Choroid plexus epithelial cell (primary cell): ENCODE measurements at places on chromosomes 7 and 10.

DNA sequence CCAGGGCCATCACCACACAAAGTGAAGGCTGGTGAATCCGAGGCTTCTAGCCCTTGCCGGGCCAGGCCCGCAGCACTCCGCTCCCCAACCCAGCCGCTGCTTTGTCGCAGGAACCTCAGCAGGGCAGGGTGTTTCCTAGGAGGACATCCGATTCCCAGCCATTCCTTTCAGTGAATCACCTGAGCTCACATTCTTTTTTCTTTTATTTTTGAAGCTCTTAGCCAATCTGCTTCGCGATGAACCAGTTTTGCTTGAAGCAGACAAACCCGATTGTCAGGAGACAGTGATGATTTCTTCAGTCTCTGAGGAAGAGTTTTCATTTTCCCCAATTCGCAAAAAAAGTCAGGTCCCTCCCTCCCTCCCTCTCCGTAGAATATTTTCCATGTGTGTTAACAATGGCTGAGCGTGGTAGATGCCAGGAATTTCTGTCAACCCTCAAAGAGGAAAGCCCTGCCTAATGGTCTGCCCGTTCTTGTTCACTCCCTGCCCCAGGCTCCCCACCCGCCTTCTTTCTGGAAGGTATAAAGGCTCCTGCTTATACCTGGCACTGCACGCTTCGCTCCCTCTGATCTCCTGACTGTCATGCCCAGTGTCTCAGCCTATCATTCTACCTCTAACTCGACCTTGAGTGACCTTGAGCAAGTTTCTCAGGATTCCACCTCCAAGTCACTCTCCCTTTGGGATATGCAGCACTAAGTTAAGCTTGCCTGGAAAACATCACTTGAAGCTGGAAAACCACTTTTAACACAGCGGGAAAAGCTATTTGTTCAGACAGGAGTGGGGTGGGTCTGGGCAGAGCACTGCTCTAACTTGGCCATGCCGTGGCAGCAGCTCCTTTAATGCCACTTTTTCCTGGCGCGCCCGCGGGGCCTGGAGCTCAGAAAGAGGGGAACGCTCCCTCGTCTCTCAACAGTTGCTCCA lies 35.1 kb downstream of the EGFR start:
- no peak for DNase-seq

DNA sequence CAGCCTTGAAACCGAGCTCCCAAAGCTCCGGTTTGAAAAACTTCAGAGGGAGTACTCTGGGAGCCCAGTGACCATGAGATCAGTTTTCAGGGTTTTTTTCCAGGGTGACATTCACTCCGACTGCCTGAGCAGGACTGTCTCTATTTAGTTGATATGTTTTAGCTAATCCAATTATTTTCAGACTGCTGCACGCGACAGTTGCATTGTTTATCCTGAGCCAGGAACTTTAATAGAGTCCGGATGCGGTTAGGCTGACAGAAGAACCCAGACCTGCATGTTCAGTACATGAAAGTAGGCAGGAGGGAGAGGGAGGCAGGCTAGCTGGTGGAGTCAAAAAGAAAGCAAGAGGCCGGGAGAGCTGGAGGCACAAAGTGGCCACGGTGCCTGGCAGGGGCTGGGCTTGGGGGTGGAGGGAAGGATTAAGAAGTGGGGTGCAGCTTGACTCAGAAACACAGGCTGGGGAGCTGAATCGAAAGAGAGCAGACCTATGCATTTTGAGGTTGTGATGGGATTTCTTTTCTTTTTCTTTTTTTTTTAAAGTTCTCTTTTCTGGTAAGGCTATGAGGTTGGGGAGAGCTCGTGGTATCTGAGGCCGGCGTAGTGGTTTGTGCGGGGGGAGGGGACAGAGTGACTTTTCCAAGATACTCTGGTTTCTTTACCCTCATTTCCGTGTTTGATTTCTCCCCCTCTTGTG lies 5.7 kb downstream of the GATA3 start:
- DNase-seq: no peak

- no peak for DNase-seq
Measured at GRCh38 chr10:78572565-78572964, 496.2 kb upstream of the ZMIZ1 start.

- no peak for DNase-seq
Measured at GRCh38 chr10:71538608-71539260, 142.0 kb downstream of the CDH23 start.

GRCh38 chr10:132408367-132408781 lies 11.4 kb downstream of the PWWP2B start:
- no peak for DNase-seq

- DNase-seq: no peak
Measured at GRCh38 chr10:126179637-126180036, 208.6 kb downstream of the ADAM12 start.

GRCh38 chr7:87479951-87480350 lies 4.5 kb upstream of the ABCB4 start:
- no peak for DNase-seq

- DNase-seq: no peak
Measured at GRCh38 chr10:105596749-105597148, 955.7 kb downstream of the SORCS3 start.

GRCh38 chr7:17054206-17054605 lies 172.4 kb upstream of the AGR3 start:
- no peak for DNase-seq

DNA sequence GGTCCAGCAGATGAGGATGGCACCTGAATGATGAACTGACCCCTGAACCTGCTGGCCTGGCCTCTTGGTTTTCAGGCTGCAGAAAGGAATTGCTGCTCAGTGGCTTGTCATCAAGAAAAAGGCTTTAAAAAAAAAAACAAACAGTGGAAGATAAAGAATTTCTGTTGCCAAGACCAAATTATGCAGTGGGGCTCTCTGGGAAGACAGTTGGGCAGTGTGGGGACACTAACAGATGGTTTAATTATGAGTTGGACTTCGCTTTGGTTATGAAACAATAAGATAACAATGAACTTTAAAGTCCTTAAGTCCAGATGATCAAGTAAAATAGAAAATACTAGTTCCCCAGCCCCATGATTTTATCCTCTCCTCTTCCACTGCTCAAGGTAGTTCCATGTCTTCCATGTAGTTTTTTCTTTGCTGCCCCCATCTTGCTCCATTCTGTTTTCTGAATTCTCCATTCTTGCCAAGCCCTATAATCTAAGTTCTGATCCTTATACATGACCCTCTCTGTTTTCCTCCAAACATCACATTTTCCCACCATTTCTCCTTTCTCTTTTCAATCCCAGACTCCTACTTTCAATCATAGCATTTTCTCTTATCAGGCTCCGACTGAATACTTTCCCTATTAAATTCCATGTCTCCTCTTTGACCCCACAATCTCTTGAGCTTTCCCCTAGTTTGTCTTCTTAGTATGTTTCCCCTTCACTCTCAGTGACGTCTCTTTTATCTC lies 52.6 kb downstream of the ANK3 start:
- no peak for DNase-seq

DNA sequence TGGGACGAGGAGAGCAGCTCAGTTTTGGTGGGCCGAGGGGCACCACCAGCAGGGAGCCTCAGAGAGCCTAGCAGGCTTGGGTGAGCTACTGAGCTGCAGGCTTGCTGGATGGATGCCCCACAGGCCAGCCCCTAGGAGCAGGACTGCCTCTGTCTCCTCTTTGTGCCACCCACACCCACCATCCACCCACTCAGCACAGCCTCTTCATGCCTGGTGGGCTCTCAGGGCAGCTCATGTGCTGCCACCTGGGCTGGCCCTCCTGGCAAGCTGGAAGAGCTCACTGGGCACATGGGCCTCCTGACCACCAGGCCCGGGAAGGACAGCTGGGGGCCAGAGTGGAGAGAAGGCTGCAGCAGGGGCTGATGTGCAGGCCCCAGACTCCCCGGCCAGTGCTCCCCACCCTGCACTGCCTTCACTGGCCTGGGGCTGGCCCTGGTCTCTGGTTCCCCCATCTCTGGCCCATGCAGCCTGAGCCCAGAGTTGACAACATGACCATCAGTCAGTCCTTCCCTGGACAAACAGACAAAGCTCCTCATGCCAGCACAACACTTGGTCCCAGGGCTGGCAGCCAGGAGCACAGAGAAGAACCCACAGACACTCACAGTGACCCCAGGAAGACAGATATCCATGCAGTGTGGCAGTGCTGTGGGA lies 8.2 kb downstream of the RASGEF1A start:
- DNase-seq: no peak

DNA sequence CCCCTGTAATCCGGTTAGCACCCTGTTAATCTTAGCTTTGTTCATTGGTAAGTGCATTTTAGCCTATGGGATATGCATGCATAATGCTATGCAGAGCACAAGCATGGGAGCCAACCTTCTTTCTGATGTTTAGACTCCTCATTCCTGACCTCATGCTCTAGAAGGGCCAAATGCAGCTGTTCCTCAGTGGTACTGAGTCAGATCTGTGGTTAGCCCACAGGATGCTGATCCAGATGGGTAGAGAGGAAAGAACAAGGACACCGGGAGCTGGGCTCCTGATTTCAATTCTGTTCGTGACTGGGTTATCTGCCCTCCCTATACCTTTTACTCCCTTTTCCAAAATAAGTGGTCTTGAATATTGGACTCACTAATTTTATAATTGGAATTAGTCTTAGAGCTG lies 31.7 kb upstream of the C10orf90 start:
- peak; percentile 14 for DNase-seq

DNA sequence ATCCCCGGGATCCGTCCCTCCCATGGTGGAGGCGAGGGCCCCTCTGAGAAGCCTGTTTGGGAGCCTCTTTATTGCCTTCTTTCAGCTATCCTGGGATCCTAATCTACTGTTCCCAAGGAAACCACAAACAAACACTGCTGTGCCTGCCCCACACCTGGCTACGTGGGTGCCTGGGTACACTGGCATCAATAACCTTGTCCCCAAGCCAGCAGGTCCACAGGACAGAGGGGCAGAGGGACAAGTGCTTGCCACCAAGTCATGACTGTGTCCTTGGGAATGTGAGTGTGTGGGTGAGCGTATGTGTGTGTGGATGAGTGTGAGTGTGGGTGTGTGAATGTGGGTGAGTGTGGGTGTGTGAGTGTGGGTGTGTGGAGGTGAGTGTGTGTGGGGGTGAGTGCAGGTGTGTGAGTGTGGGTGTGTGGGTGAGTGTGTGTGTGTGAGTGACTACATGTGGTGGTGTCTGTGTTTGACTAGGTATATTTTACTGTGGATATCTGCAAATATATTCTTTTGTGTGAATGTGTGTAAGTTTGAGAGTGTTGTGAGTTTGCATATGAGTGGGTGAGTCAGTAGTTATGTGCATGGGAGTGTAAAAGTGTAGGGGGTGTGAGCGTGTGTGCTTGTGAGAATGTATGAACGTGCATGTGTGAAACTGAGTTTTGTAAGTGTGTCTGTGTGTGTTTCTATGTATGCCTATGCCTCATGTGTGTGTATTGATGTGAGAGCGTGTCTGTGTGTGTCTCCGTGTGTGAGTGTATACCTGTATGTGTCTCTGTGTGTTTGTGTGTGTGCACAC lies 96.1 kb downstream of the TNS3 start:
- no peak for DNase-seq

- DNase-seq: no peak
Measured at GRCh38 chr10:100510533-100511308, 8.9 kb downstream of the SEC31B start.

DNA sequence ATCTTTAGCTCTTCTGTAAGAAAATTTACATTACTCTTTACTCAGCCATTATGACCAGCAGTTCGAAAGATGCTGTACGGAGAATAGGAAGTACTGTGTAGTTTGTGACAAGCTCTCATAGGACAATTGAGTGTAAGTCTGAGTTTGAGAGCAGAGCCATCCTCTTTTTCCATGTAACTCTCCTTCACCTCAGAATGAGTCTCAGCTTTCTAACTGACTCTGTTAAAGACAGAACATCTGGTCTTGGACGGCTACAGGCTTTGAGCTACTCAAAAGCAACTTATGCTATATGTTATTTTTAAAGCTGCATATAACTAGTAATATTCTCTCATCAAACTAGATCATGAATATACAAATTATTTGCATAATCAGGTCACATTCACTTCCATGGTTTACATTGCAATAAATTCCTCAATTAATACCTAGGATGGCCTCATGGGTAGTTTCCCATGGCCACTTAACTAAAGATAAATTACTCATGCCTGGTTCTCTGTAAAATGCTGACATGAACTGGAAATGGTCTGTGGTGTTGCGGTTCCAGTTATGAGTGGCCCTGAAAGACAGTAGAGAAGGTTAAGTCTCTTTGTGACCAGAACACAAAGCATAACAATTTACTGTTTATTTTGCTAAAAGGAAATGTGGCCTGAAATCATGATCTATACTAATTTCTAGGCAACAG lies 358.7 kb downstream of the PHF14 start:
- DNase-seq: no peak

DNA sequence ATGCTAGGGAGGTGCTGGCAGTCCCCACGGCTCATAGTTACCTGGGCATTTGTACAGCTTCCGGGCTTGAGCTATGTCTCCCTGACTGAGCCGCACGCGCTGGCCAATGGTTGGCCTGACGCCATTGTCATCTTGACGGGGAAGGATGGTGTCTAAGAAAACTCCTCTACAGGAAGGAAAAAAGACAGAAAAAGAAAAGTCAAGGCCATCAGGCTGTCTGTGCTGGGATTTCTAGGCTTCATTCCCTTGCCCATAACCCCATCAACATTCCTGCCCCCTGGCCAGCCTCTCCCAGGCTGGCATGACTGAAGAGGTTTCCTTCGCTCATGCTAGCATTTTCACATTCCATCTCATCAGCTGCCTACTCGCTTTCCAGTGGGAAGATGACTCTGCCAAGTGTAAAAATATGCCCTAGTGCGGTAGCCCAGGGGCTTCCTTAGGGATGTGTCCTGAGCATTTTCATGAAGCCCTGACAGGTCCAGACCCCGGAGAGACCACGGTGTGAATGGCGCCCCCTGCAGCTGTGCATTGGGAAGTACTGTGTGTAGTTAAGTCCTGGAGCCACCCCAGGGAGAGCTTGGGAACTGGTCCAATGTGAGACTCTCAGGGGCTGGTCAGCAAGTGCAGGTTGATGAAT lies 54.5 kb upstream of the OPALIN start:
- DNase-seq: no peak

- peak; percentile 63 for DNase-seq
Measured at GRCh38 chr10:95346715-95347401, 56.1 kb upstream of the PDLIM1 start.

- DNase-seq: no peak
Measured at GRCh38 chr10:49605216-49605938, 4.7 kb upstream of the SLC18A3 start.

DNA sequence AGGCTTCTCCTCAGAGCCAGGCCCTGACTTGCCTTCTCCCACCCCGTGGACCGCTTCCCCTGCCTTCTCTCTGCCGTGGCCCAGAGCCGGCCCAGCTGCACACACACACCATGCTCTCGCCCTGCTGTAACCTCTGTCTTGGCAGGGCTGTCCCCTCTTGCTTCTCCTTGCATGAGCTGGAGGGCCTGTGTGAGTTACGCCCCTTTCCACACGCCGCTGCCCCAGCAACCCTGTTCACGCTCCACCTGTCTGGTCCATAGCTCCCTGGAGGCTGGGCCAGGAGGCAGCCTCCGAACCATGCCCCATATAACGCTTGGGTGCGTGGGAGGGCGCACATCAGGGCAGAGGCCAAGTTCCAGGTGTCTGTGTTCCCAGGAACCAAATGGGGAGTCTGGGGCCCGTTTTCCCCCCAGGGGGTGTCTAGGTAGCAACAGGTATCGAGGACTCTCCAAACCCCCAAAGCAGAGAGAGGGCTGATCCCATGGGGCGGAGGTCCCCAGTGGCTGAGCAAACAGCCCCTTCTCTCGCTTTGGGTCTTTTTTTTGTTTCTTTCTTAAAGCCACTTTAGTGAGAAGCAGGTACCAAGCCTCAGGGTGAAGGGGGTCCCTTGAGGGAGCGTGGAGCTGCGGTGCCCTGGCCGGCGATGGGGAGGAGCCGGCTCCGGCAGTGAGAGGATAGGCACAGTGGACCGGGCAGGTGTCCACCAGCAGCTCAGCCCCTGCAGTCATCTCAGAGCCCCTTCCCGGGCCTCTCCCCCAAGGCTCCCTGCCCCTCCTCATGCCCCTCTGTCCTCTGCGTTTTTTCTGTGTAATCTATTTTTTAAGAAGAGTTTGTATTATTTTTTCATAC lies 38.0 kb downstream of the LIMK1 start:
- DNase-seq: no peak
